ENCODE measurements at places on chromosomes 5 and 9.

- peak; percentile 38 for DNase-seq
These were observed 5.0 kb downstream of the EBF1 start for GRCh38 chr5:159094745-159095144.

DNA sequence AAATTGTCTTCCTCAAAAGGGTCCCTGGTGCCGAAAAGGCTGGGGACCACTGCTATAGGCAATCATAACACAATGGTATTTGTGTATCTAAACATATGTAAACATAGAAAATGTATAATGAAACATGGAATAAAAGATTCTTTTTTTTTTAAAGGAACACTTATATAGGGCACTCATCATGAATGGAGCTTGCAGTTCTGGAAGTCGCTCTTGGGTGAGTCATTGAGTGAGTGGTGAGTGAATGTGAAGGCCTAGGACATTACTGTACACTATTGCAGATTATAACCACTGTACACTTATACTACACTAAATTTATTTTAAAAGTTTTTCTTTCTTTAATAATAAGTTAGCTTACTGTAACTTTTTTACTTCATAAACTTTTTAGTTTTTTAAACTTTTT is 176.4 kb downstream of the ARRDC3 start:
- no peak for DNase-seq

GRCh38 chr9:2018764-2019558 is 3.8 kb downstream of the SMARCA2 start:
- no peak for DNase-seq

- DNase-seq = no peak
These were observed 80.6 kb downstream of the PAM start for GRCh38 chr5:102835717-102836116.

DNA sequence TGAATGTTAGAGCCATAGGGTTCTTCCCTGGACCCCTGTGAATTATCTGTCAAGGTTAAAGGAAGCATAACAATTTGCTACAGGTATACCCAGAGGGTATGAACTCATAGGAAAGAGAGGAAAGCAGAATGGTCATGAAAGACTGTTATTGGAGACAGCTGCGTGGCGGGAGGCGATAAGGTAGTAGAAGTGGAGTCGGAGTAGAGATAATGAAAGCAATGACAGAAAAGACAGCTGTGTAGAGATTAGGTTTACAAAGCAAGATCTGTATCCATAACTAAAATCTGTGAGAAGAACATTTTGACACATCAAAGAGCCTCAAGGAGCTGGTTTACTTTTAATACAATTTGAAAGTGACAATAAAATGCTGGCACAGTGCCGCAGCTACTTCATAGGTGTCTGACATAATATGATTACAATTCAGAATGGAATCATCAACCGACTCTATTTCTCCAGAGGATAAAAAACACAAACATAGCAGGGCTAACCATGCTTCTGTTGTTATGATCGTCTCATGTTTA is 603.9 kb downstream of the CDH12 start:
- DNase-seq = no peak

DNA sequence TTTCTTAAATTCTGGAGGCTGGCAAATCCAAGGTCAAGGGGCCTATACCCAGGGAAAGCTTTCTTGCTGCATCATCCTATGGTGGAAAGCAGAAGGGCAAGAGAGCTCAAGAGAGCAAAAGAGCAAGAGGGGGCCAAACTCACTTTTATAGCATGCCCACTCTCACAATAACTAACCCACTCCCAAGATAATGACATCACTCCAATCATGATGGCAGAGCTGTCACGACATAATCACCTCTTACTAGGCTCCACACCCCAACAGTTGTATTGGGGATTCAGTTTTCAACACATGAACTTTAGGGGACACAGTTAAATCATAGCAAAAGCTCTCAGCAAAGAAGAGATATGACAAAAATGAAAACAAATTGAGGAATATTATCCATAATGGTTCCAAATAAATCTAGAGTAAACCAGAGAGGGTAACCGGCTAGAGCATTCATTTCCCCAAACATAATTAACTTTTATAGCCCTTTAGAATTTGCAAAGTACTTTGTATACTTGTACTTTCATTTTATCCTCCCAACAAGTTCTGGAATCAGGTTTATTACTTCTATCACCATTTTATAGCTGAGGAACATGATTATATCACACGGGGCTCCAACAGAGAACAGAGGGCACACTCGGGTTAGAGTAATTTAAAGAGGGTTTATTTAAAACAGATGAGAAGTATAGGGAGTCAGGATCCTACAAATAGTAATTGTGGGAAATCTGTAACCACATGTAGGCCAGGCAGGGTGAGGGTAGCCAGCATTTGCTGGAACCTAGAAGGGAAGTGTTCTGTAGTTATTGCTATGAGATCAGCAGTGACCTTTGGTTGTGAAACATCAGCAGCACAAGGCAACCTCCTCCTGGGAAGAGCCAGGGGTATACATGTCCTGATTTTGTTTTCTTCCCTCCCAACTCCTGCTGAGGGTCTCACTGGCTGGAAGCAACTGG is 7.2 kb upstream of the TARS1 start:
- DNase-seq = no peak

GRCh38 chr9:121734465-121734864 is 83.0 kb downstream of the DAB2IP start:
- DNase-seq = no peak

GRCh38 chr5:39800042-39800601 is 375.3 kb upstream of the DAB2 start:
- no peak for DNase-seq

- DNase-seq = no peak
These were observed 3.3 kb upstream of the MAML1 start for GRCh38 chr5:179729303-179729702.

DNA sequence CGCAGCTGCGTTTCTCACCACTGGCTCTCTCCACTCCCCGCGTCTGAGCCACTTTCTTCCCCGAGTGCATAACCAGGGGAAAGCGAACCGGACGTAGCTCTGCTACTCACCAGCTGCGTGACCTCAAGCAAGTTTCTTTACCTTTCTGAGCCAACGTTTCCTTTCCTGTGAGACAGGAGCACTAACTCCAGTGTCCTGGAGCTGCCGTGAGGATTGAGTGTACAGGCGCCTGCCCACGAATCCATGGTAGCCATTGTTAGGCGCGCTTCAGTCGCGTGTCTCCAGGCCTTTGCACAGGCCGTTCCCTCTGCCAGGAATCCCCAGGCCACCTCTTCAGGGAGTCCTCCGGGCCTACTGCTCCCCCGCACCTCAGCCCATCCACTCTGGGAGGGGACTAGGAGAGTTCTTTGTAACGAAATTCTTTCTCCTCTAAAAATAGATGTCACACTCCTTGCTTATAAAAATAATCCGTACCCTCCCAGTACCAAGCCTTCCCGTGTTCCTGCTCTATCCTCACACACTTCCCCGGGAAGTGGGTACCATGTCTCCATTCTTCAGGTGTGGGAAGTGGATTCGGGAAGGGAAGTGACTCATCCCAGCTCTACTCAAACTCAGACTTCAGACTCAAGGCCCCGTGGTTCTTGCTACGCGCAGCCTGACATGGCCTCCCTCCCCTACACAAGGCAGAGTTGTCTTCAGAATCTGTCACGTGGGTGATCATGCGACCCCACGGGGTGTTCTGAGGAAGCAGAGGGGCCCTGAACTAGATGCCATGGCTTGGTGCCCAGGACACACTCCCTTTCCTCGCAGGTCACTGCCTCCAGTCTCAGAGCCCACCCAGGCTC is 16.1 kb upstream of the CRB2 start:
- DNase-seq = peak; percentile 52

GRCh38 chr5:33631786-33632185 is 191.0 kb downstream of the TARS1 start:
- DNase-seq = no peak

DNA sequence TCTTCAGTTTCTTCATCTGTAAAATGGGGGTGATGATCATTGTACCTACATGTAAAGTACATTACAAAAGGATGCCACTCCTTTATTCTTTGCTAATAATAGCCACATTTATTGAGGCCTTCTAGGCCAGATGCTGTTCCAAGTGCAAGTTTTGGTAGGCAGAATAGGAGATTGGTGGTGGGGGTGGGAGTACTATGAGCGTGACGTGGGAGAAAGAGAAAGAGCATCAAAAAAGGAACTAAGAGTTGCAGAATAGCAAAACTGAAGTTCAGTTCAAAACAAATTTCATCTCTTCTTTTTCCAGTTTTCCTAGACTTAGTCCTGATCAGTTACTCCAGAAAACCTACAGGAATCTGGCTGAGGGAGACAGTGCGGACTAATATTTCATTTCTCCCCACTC is 174.1 kb downstream of the SNX18 start:
- DNase-seq = no peak

DNA sequence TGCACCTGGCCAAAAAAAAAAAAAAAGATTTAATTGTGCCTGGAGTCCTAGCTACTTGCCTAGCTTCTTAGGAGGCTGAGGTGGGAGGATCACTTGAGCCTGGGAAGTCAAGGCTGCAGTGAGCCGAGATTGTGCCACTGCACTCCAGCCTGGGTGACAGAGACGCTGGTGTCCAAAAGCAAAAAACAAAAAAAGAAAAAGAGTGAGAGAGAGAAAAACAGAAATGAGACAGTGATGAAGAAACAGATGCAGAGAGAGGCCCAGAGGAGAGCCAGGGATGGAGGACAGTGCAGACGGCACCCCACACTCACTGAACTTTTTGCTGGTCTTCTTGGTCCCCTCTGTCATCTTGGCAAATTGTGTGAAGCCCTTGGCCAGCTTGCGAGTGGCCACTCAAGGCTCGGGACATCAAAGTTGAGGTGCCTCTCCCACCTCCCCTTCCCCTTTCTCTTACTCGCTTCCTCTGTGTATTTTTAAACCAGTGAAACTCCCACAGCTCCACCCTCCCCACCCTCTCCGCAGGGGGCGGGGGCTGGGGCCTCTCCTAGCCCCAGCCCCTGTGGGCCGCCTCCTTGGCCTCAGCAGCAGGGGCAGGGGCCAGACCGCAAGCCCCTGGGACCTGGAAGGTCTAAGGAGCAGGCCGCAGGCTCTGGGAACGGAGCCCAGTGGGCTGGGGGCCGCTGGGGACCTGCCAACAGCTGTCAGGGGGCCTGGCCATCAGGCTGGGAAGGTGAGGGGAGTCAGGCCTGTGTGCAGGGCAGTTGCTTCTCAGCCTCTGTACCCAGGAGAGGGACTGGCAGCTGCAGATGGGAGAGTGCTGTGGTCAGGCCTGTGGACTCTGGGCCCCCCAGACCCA is at the start of gene SH2D3C:
Gene SH2D3C, minus strand, starts transcription at position 387 of the 856 bp plus-strand sequence. Its CDS starts 39 bp downstream, at position 348.
- DNase-seq = no peak

GRCh38 chr5:132788990-132789886 is 12.2 kb upstream of the SEPTIN8 start:
- DNase-seq = no peak

DNA sequence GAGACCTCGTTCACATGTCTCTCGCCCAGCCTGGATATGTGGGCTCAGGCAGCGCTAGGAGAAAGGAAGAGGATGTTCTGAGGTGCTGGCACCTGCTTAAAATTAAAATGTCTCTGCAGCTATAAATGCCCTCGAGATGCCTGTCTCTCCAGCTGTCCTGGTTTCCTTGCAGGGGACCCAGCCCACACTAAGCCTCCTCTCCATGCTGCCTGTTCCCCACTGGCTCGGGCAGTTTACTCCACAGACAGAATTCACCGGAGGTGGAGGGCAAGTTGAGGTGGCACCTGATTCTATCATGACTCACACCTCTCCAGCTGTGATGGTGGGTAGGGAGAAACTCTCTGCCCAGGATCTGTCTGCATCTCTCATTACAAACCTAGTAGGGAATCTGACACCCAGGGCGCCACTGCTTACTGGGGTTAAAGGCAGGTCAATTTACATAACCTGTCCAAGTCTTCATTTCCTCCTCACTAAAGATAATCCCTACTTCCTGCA is 420.9 kb downstream of the SPOCK1 start:
- no peak for DNase-seq

GRCh38 chr5:173477345-173478040 is 139.0 kb downstream of the BOD1 start:
- DNase-seq = no peak

- no peak for DNase-seq
These were observed 114.6 kb downstream of the C5orf15 start for GRCh38 chr5:133853646-133854365.

DNA sequence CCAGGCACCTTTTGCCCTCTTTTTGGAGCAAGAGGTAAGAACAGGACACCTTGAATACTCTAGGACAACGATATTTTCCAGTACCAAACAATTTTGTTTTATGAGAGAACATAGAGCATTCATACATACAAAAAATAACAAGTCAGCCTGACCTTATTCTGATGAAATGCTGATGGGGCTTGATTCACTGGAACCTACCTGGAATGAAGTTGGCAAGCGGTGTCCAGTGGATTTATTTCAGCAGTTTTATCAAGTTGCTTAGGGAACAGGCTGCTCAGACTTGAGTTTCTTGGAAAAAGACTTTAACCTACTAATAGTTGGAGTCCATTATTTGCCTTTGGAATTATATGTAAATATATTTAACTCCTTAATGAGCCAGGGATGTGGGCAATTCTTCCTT is 322.0 kb downstream of the ARRDC3 start:
- DNase-seq = no peak

GRCh38 chr9:73037613-73038012 is 84.8 kb upstream of the ALDH1A1 start:
- no peak for DNase-seq

- DNase-seq = no peak
These were observed 96.5 kb upstream of the RPS23 start for GRCh38 chr5:82374637-82375036.

DNA sequence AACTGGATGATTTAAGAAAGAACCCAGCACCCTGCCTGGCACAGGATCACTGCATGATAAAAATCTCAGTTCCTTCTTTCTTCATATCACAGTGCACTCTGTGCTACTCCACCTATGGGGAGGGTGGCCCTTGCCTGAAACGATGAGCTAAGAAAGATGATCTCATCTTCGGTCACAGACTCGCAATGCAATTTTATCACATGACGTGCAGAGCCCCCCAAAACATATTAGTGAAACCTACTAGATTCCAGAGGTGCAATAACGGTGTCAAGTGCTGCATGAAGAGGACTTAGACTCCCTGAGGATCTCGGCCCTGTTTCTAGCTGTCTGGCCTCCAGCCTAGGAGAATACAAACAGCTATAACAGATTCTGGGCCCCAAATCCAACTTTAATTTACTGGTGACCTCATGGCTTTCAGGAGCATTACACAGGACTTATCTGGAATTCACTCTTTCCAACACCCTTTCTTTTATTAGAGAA is 104.0 kb downstream of the EBF1 start:
- DNase-seq = no peak

DNA sequence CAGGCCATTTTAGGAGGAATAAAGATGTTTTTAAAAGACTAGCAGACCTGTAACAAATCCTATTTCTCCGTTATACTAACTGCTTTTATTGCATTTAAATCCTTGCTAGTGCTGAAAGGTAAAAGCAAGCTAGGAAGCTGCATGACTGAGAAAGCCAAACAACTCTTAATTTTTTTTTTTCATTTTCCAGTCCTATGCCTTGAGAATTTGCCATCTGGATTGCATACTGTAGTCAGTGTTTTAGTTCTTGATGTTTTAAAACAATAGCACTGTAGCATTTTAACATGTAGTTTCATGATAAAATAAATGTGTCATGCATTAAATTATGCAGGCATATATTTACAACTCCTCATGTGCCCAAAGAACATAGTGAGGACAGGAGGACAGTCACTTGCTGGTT is 108.4 kb upstream of the FGF10 start:
- no peak for DNase-seq

Measured in activated CD4-positive, alpha-beta T cell treated with anti-CD3 and anti-CD28 coated beads for 24 hours (primary cell).